ENCODE measurements at places on chromosomes 5 and 9. TPM values are rescaled to one million over a fixed set of nuclear protein-coding genes. Genes with fewer than 3 reads are reported as not detected.

DNA sequence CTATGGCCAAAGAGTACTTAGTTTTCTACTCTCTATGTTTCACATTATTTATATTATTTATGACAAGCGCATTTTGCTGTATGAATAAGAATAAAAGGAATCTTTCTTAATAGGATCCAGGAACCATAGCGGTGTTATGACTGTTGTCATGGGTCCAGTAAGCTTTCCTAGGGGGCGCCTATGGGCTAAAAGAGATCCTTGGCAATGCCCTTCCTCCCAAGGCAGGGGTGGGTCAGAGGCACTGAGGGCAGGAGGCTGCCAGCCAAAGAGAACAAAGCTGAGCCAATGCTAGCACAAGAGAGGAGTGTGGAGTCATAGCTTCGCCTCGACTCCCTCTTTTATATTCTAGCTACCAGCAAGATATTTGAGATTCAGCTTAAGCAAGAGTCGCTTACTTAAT, 98.4 kb upstream of the GNAQ start:
- peak; percentile 56 for DNase-seq

The TXNDC8 gene
- not detected for total RNA-seq

GRCh38 chr9:133955821-133956411, 36.2 kb downstream of the VAV2 start:
- DNase-seq = peak; percentile 48

GRCh38 chr5:93054424-93055163, 526.4 kb downstream of the NR2F1-AS1 start:
- DNase-seq = no peak

GRCh38 chr5:134018154-134018985, 13.6 kb upstream of the VDAC1 start:
- DNase-seq = peak; percentile 20

The PRDM9 gene
- total RNA-seq = not detected

GRCh38 chr5:94670726-94671125, 52.3 kb downstream of the SLF1 start:
- peak; percentile 17 for DNase-seq

DNA sequence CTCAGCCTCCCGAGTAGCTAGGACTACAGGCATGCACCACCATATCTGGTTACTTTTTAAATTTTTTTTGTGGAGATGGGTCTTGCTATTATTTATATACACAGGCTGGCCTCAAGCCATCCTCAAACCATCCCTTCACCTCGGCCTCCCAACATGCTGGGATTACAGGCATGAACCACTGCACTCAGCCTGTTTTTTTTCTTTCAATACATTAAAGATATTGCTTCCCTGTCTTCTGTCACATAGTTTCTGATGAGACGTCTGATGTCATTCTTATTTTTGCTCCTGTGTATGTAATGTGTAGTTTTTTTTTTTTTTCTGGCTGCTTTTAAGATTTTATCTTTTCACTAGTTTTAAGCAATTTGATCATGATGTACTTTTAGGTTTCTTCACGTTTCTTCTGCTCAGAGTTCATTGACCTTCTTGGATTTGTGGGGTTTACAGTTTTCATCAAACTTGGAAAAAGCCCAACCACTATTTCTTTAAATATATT, 11.4 kb upstream of the RGS3 start:
- DNase-seq = no peak

DNA sequence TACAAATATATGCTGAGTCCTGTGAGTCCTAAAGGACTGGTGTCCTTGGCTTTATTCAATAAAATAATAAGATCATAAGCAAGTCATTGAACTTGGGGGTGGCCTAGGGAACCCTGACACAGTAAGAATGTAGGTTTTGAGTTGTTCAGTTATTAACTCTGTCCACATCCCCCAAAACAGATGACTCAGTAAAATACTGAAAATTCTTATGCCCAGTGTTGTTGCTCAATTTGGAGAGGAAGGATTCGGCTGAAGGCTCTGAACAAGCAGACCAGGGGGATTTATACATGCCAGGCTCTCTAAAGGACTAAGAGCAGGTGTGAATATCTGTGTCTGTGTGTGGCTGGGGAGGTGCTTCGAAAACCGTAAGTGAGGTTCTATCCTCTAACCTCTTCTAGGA, 173.7 kb downstream of the RMI1 start:
- peak; percentile 49 for DNase-seq

The LCN2 gene
- total RNA-seq = not detected

DNA sequence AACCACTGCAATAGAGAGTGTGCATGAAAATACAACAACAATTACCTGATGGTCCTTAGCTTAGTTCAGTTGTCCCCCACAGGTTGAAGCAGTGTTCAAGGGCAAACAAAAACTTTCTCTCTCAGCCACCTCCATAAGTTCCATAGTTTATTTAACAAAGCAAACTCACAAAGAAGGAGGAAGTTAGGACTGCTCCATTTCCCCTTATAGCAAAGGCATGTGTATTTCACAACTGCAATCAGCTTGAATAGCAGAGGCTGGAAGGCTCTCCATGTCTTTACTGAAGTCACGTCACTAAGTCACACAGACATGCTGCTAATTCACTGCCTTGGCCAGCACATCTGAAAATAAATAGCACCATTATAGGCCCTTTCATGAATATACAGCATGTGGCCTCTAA, 43.3 kb downstream of the DOCK8 start:
- no peak for DNase-seq

The FASTKD3 gene
- 10.8 TPM for total RNA-seq

The PGGT1B gene
- total RNA-seq = 13.6 TPM

- no peak for DNase-seq
Observed at GRCh38 chr5:68060382-68060781, 155.2 kb upstream of the PIK3R1 start.

DNA sequence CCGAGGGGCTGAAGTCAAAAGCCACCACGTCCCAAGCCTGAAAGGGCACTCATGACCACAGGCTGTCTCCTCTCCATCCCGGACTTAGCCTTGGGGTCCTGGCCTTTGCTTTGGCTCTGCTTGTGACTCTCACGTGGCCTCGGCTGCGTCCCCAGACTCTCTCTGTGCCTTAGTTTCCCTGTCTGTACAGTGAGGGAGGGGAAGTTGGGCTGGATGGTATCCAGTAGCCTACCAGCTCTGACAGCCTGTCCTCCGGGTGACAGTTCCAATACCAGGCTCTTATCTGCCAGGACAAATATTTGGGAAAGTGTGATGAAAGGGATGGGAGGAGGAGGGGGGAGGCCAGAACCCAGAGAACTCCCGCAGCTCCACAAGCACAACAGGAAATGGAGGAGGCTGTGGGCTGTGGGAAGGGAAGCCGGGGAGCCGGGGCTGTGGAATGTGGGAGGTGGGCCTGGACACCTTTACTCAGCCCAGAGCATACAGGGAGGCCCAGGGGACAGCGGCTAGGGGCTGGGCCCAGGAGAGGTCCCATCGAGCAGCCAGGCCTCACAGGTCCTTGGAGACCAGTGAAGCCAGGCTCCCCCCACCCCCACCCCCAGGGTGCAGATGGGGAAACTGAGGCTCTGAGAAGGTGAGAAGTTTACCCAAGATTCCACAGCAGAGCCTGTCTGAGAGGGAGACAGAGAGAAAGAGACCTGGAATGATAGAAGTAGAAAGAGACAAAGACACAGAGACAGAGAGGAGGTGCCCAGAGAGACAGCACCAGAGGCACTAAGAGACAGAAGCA, 18.3 kb downstream of the PDGFRB start:
- DNase-seq = peak; percentile 79

- DNase-seq = no peak
Observed at GRCh38 chr5:19274578-19274977, 713.4 kb downstream of the CDH18 start.

GRCh38 chr9:35827486-35827885, 1.0 kb downstream of the FAM221B start:
- peak; percentile 56 for DNase-seq

The BNC2 gene
- total RNA-seq = 34.7 TPM
